Gastroesophageal sphincter (tissue), 4 donors: ENCODE measurements at places on chromosomes 6 and 20. TPM values are rescaled to one million over a fixed set of nuclear protein-coding genes. Genes with fewer than 3 reads are reported as not detected.
A peak's percentile ranks its signal among the peaks of the same experiment; 100 is the strongest.

DNA sequence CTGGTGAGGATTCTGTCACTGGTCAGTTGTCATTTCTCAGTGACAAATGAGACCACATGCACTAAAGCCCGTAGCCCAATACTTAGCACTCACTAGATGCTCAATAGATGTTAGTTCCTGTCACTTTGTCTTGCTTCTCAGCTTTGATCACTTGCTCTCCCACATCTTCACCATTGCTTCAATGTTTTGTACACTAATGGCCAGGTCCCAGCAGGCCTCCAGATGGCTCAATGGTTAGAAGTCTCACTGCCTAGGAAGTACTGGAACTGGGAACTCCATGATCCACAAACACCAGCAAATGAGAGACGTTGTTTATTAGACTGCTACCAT, 502.8 kb upstream of the JARID2 start:
- ATAC-seq = no peak

DNA sequence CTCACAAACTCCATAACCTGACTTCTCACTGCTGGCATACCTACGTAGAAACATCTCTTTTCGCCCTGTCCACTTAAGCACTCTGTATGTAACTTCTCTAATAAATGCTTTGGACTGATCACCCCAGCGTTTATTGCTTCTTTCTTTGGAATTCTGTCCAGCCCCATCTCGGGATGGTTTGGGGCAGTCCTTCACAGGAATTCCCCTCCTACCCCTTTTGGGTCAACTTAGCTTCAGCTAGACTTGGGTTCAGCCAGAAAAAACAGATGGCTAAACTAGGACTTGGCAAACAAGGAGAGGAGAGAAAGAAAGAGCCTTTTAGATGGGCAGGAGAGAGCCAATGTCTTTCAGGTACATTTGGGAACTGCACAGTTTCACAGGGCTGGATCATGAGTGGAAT, 3.9 kb upstream of the LTV1 start:
- ATAC-seq = no peak

DNA sequence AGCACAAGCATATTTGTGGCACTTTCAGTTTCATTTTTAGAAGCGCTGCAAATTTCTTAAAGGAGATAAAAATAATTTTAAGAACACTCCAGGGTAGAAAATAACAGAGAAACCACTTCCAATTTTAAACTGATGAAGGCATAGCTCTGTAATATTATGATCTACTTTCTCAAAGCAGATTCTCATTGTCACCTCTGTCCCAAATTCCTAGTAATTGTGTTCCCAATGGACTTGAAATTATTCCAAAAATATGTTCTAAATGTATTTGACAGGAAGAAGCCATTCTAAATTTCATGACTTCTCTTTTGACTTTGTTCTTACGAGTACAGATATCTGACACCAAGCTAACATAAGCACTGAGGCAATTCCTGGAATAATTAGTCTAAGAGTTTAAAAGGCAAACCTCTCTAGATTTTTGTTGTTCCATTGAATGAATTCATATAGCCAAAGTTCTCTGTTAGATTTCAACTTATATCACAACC, 140.2 kb upstream of the CARMIL1 start:
- no peak for ATAC-seq

DNA sequence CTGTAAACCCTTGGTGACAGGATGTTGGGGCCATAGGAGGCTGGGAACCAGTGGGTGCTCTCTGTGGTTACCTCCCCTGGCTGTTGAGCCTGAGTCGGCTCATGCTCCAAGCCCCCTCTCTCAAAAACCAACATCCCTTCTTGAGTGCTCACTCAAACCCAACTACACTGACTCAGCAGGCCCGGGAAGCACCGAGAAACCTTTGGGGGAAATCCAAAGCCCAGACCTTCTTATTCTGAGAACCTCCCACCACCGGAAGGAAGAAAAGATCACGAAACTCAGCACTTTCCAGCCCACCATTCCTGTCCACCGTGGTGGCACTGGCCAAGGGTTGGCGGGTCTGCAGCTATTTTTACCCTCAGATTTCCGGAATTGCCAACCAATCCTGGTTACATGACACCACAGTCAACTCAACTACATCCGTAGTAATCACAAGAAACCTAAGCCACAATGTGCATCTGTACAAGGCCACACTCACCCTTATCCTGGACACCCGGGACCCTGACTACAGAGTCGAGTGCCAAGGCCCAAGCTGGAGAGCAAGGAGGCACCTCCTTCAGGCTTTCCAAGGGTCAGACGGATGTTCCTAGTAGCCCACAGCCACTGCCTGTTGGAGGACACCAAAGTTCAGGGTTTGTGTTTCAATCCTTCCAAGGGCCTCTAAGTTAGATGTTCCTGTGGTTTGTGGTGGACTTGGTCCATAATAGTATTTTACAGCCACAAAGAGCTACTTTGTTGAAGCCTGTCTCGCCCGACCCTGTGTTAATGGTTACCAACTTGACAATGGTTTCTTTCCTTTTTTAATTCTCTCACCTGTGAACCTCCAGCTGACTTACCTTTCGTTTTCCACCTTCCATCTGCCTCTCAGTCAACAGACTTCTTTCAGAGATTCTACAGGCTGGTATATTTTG, 317.0 kb downstream of the CDC5L start:
- no peak for ATAC-seq

DNA sequence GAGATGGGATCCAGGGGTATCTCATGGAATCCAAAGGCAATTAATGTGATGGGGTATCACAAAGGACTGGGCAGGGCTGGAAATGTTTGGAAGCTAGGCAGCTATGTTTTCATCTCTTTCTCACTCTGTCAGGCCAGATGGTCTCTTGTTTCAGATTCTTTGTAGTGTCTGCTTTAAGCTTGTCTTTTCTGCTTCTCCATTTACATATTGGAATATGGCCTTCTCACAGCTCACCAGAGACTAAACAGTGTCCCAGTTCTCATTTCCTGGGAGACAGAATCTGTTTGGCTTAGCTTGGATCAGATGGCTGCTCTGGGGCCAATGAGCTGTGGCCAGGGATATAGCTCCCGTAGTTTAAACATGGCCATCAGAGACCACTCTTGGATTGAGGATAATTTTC, 78.9 kb downstream of the SLC35F1 start:
- no peak for ATAC-seq

TMEM200A gene
- total RNA-seq = 1.1 TPM

RAB44 gene
- 1.6 TPM for total RNA-seq

DNA sequence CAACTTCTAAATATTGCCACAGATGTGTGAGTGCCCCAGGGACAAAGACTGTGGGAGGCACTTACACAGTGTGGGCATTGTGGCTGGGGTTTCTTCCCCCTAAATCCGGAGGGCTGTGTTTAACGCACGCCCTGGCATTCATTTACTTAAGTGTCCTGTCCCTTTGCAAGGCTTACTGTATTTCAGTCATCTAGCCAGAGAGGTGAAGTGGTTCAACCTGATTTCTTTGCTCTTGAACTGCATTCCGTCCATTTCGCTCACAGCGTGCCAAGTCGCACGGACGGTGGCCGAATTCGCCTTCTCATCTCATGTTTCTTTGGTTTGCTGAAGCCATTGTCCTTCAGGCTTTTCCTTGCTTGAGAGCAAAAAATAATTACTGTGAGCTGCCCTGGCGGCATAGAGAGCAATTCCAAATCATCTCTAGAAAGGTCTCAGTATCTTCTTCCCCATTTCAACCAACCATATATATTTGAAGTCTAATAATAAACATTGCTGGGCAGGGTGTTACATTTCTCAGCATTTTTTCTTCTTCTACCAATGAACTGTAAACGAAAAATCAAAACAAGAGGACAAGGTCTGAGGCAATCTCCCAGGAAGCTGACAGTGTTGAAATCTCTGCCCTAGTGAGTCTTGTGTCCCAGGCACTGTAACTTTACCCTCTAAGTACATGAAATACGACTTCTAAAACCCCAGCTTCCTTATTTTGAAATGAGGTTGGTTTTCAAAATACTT, 16.9 kb downstream of the SYTL3 start:
- peak; percentile 72 for ATAC-seq

DNA sequence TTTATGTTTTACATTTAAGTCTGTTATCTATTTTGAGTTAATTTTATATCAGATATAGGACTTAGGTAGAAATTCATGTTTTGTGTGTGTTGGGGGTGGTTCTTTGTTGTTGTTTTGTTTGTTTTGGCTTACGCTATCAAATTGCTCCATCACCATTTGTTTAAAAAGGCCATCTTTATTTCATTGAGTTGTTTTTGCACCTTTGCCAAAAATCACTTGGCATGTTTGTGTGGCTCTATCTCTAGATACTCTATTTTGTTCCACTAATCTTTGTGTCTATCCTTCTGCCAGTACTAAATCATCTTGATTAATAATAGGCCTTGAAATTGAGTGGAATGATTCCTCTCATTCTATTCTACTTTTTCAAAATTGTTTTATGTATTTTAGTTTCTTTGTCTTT, 7.4 kb downstream of the CYP39A1 start:
- ATAC-seq = no peak

GRCh38 chr6:131412960-131413830, 159.8 kb upstream of the ARG1 start:
- ATAC-seq = no peak

- peak; percentile 75 for ATAC-seq
Measured at GRCh38 chr6:26054781-26055718, 32.2 kb upstream of the HFE start.

- no peak for ATAC-seq
Measured at GRCh38 chr6:18147160-18147559, 7.7 kb downstream of the TPMT start.

ZNF831 gene
- total RNA-seq = 0.16 TPM

- ATAC-seq = no peak
Measured at GRCh38 chr6:39343396-39343870, 20.9 kb upstream of the KCNK16 start.

MCHR2 gene
- not detected for total RNA-seq

CRISP3 gene
- total RNA-seq = 0.12 TPM

DNA sequence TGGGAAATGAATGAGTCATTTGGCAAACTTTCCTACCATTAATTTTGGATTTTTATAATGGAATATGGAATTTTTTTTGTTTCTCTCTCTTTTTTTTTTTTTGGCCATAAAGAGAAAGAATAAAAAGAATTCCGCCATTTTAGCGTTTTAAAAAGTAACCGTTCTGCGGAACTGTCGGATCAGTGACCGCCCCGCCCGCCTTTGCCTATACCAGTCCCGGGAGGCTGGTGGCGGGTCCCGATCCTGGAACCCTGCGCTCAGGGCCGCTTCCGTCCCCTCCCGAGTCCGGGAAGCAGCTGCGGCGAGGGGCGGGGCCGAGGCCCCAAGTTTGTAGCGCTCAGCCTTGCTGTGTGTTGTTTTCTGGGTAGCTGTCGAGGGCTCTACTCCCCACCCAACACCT, 609 bp downstream of the L3MBTL1 start:
- ATAC-seq = no peak

GJA10 gene
- total RNA-seq = not detected

- ATAC-seq = no peak
Measured at GRCh38 chr20:44891826-44892225, 6.3 kb downstream of the YWHAB start.

GRCh38 chr6:152267967-152268845, 369.0 kb downstream of the SYNE1 start:
- ATAC-seq = no peak

DNA sequence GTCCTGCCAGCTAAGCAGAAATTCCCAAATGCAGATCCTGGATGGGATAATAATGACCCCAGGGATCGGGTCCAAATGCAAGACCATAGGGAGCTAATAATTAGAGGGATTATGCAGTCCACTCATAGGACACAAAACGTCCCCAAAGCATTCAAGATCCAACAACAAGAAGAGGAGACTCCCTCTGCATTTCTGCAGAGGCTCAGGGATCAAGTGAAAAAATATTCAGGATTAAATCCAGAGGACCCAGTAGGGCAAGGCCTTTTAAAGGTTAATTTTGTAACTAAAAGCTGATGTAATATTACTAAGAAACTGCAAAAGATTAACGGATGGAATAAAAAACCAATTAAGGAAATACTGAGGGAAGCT, 22.2 kb downstream of the HLA-A start:
- no peak for ATAC-seq

- no peak for ATAC-seq
Measured at GRCh38 chr6:71332012-71332411, 43.4 kb downstream of the OGFRL1 start.

LAMP5 gene
- not detected for total RNA-seq

TCF21 gene
- 14.3 TPM for total RNA-seq

GRCh38 chr6:24056567-24056966, 69.4 kb upstream of the NRSN1 start:
- ATAC-seq = no peak

MYBL2 gene
- not detected for total RNA-seq

DNA sequence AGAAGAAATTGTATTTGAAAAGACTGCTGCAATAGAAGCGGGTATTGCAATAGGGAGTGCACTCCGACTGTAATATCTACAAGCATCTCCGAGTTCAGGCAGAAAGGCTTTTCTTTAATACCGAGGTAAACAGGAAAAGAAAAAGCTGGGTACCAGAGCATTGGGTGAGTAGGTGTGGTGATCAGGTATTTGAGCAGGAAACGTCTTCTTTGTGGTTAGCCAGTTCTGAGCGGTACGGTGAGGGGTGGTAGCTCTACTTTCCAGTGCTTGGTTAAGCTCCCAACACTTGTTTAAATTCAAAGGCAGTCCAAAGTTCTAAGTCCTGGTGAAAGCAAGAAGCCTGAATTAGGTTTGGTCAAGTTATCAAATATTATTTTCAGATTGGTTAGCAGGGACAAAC, 404.1 kb downstream of the LMBRD1 start:
- ATAC-seq = no peak

SLC24A3 gene
- total RNA-seq = 4.5 TPM

LRRN4 gene
- not detected for total RNA-seq

- no peak for ATAC-seq
Measured at GRCh38 chr6:166270706-166271375, 37.4 kb downstream of the PRR18 start.

GRCh38 chr6:94548201-94548600, 1029.1 kb upstream of the MANEA start:
- no peak for ATAC-seq

GRCh38 chr6:11969092-11969491, 43.0 kb upstream of the HIVEP1 start:
- no peak for ATAC-seq

CLPSL1 gene
- total RNA-seq = not detected

- no peak for ATAC-seq
Measured at GRCh38 chr6:21050935-21051334, 516.7 kb downstream of the CDKAL1 start.

GRCh38 chr6:134381959-134382358, 64.0 kb upstream of the SGK1 start:
- ATAC-seq = no peak

GRCh38 chr6:144714021-144714712, 429.0 kb downstream of the UTRN start:
- no peak for ATAC-seq

DNA sequence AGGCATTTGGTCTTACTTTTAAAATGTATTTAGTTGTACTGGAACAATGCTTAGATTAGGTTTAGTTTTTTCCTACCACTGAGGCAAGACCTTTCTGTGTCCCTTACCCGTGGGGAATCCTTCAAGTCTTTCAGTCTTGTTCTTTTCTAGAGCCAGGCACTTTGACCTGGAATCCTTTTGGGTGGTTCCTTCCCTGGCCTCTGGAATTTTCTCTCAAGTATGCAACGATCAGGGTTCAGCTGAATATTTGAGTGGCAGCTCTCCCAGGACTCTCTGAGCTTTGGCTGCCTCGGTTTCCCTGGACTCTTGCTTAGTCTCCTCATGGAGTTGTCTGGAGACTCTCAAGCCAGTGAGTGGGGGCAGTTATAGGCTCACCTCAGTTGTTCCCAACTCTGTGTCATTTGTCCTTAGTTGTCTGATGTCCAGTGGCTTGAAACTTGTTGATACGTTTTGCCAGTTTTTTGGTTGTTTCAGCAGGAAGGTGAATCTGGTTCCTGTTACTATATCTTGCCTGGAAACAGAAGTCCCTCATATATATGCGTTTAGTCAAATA, 118.1 kb downstream of the QKI start:
- no peak for ATAC-seq
